ENCODE measurements at places on chromosomes 16 and 17.

GRCh38 chr17:36778448-36778847 lies 158.8 kb upstream of the LHX1 start:
- no peak for DNase-seq

GRCh38 chr17:17388657-17389496 lies 85.7 kb downstream of the NT5M start:
- DNase-seq = no peak

DNA sequence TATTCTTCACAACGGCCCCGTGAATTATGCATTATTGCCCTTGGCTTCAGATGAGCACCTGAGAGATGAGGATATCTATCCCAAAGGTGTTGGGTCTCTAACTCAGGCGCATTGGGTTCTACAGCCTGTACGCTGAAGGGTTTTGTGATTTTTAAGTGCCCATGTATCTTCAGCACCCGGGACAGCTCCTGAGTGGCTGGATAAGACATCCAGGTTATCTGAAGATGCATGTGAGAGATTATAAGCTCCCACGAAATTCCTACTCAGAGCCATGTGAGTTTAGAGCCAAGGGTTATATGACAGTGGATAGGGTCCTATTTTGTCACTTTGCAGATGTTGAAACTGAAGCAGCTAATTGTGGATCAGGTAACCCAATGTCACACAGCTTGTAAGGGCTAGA lies 612.3 kb upstream of the EEF2KMT start:
- no peak for DNase-seq

GRCh38 chr16:1204933-1205332 lies 20.1 kb downstream of the TPSG1 start:
- DNase-seq = no peak

- no peak for DNase-seq
Observed at GRCh38 chr17:78544881-78545755, 32.1 kb downstream of the DNAH17 start.

GRCh38 chr17:81518785-81519283 lies 6.2 kb upstream of the ACTG1 start:
- DNase-seq = no peak

- DNase-seq = no peak
Observed at GRCh38 chr17:81579821-81580321, 27.7 kb upstream of the FAAP100 start.

DNA sequence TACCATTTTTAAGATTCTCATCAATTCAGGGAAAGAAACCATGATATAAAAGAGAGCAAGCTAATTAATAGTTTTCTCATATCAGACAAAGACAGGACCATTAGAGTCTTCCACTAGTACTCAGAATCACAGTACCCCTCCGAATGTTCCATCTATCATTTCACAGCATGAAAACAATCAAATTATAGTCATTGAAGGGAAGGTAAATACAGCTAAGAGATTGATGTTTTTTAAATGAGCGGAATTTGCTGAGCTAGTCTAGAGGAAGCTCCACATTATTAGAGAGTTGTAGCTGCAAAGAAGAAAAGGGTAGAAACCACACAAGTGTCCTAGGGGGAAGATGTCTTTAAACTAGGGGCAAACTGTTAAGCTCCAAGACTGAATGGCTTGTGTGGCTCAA lies 808.9 kb downstream of the CDH11 start:
- DNase-seq = no peak

DNA sequence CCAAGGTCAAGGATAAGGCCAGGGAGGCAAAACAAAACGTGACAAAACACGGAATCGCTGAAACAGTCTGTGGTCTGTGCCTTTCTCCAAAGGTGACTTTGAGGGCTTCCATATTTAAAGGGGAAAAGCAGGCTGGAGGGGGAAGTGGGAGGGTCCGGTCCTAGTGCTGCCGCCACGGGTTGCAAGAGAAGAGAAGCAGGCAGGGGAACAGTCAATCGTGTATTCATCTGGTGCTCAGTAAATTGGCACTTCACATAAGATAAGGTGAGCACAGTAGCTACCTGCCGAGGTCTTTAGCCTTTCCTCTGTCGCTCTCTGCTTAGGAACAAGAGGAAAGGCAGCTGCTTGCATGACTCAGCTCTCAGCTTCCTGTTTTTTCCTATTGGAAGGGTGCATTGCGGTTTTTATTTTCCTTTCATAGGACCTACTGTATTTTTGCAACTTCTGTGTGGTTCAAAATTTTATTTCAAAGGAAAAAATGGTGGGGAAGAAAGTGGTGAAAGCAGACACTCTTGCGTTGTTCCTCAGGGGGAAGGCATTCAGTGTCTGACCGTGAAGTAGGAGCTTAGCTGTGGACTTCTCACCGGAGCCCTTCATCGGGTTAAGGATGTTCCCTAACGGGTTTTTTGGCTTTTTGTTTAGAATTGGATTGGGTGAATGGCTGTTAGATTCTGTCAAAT lies 7.1 kb upstream of the LGALS3BP start:
- DNase-seq = no peak

GRCh38 chr16:1656808-1657617 lies 21.1 kb upstream of the JPT2 start:
- no peak for DNase-seq

DNA sequence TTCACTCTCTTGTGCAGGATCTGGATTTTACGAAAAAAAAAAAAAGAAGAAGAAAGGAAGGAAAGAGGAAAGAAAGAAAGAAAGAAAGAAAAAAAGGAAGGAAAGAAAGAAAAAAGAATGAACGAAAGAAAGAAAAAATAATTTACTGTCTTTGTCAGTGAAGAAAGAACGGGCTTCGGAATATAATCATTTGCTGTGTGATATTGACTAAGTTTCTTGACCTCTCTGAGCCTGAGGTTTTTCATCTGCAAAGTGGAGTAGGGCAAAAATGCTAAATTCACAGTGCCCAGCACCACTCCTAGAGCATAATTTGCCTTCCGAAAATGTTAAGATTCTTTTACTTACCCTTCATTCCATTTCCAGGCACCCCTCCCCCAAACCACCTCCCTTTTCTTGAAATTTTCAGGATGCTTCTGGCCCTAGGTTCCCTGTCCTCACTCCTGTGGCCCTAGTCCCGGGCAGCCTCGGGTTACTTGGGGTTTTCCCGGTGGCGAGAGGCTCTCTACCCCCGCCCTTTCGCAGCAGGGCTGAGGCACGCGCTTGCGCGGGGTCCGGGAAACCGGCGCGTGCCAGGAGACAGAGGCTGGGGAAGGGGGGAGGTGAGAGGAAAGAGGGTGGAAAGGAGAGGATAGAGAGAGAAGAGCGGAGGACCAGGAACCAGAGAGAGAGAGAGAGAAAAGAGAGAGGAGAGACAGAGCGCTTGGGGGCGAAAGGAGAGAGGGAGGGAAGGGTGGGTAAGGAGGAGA lies at the start of gene CNTNAP1:
TSS of gene CNTNAP1 (plus strand) at position 556 of the 746 bp plus-strand sequence. CDS start 299 bp downstream, outside the sequence.
- peak; percentile 85 for DNase-seq

DNA sequence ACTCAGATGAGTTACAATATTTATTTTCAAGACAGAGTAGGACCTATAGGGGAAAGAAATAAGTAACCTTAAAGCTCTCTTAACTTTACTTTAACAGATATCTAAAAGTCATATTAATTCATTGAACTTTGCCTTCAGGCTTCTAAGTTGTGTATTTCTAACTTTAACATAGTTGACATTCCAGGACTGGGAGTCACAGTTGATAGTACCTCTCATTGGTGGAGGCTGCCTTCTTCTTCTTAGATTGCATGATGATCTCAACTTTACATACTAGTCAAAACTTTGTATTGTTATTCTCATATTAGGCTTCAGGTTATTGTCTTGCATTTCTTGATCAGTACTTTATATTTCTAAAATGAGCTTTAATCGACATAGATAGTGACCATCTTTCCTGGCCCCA lies 350.1 kb upstream of the KIF2B start:
- no peak for DNase-seq

DNA sequence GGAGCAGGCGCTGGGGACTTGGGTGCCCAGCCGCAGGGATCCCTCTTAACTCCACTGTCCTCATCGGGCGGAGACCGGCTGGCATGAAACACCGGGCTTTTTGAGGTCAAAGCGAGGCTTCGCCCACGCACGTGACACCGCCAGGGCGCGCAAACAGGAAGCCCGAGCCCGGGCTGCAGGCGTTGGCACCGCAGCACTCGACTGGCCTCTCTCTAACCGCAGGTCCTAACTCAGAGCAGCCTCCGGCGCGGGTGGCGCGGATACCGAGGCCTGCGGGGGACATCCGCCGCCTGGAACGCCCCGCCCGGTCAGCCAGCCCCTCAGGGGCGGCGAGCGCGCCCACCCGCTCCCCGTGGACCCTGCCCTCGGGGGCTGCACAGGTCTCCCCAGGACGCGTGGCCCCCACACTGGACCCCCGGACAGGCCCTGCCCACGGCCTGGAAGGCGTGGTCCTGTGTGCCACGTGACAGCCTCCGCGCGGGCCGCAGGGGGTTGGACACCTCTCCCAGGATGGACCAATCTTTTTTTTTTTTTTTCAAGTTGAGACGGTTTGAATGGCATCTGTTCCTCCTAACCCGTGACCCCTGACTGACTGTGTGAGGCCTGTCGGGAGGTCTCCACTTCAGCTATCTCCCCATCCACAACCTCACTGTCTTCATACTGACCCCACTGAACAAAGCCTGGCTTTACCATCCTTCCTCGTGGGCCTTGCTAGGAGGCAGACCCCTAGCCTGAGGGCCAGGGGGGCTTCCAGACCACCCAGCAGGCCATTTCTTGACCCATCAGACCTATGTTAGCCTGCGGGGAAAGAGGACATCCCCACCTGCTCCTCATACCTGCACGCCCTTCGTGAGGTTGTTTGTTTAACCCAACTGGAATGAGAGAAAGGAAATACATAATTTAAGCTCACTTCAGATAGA lies 8.4 kb upstream of the SLC47A2 start:
- no peak for DNase-seq

DNA sequence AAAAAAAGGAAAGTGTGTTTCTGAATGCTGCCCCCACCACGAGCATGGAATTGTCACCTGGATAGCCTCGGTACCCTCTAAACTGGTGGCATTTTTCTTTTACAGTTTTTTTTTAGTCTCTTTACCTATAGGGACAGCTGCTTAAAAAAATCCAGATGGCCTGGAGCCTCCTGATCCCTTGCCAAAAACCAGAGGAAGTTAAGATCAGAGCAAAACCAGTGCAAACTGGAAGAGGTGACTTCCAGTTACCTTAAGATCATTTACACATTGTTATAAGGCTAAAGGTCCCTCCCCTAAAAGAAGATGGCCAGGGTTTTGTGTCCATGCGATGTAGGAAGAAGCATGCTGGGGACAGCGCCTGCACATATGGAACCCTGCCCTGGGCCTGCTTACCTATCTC lies 3.5 kb downstream of the MEFV start:
- no peak for DNase-seq

DNA sequence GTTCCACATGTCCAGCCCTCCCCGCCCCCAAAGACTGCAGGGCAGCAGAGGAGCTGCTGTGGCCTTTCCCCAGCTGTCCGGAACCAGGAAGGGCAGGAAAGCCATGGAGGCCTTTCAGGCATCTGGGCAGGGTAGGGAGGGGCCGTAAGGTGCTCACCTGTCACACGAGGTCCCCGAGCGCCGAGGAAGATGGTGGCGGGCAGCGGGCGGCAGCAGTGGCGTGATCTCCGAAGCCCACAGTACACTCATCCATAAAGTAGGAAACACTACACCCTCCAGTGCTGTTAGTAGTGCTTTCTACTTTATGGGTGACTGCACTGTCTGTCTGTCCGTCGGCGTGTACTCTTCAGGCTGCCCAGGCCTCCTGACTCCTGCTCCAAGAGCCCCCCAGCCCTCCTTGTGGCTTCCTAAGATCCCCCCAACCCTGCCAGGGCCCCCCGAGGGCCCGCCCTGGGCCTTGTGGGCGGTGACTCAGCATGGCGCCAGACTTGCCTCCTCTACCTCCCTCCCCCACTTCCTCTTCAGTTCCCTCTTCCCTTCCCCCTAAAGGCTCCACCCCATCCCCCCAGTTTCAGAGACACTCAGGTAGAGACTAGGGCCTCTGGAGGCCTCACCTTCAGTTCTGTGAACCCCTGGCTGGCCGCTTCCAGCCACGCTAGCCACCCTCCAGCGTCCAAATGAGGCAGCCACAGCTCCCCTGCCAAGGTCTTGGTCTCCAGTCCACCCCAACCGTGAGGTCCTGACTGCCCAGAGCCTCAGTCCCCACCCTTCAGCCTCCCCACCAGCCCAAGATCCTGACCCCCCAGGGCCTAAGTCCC lies 2.6 kb upstream of the TSPOAP1 start:
- no peak for DNase-seq

DNA sequence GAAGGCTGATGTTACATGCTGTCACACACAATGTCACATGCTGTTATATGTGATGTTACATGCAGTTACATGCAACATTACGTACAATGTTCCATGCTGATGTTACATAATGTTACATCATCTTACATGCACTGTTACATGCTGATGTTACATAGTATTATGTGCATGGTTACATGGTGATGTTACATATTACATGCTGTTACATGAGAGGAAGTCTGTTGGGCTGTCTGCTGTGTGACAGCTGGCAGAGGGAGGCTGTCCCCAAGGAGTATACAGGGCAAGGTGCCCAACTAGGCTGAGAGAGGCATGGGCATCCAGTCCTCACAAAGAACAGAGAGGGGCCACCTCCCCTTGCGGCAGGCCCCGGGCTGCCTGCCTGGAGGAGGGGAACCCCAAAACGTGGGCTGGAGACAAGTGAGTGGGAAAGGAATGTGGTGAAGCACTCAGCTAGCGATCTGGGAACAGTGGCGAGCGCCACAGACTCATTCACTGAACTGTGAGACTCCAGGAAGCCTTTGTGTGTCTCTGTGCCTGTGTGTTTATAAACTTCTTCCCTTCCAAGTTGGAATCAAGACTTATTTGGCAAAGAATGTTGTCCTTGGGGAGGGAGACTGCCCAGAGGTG lies 30.6 kb downstream of the TMEM92 start:
- no peak for DNase-seq

GRCh38 chr17:75619506-75620431 lies 13.5 kb upstream of the SMIM5 start:
- peak; percentile 90 for DNase-seq

DNA sequence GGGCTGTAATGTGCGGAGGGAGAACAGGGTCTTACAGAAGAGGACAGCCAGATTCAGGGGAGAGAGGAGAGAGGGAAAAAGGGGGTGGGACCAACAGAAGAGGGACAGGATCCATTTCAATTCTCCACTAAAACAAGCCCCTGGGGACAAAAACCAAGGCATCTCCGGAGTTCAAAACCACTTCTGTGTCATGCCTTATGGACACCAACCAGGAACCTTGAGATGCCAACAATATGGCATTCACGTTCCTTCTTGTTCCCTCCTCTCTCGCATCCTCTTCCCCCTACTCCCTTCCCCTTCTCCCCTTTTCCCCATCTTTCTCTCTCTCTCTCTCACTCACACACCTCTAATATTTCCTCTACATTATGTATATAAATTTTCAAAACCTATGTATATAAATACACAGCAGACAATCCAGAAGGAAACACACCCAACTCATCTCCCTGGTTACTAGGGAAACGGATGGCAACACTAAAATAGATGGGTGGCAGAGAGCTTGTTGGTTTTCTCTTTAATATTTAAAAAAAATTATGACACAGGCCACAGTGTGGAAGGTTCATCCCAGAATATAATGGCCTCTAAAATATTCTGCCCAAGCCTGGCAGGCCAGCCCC lies 123.1 kb downstream of the SLC39A11 start:
- no peak for DNase-seq

- DNase-seq = peak; percentile 82
Observed at GRCh38 chr17:21019976-21020586, 22.7 kb downstream of the USP22 start.

Measured in D341Med (cell line).